Renal cortical epithelial cell (primary cell): ENCODE measurements at places on chromosomes 12 and 14. TPM values are rescaled to one million over a fixed set of nuclear protein-coding genes. Genes with fewer than 3 reads are reported as not detected.

- no peak for DNase-seq
Measured at GRCh38 chr12:109952160-109952858, 43.9 kb downstream of the GIT2 start.

- DNase-seq = no peak
Measured at GRCh38 chr14:20556500-20557211, 4.2 kb downstream of the RNASE9 start.

GRCh38 chr14:101083564-101084435, 180.3 kb upstream of the RTL1 start:
- DNase-seq = no peak

- peak; percentile 93 for DNase-seq
Measured at GRCh38 chr12:14417715-14418114, 52.2 kb downstream of the ATF7IP start.

DNA sequence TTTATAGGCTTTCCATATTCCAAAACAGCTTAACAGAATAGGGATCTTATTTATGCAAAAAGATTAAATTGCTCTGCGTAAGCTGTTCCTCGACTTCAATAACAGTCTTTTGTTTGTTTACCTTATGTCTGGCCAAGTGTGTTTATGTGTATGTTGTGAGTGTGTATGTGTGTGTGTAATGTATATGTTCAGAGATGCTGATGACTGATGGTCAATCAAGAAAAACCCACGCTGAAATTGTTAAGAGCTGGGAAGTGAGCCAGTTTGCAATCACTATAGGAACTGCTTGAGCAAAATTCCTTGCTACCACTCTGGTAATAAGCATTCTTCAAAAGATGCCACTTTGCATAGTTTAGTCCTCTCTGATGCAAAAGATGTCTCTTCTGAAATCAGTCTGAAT, 59.6 kb downstream of the PRKD1 start:
- DNase-seq = no peak

DNA sequence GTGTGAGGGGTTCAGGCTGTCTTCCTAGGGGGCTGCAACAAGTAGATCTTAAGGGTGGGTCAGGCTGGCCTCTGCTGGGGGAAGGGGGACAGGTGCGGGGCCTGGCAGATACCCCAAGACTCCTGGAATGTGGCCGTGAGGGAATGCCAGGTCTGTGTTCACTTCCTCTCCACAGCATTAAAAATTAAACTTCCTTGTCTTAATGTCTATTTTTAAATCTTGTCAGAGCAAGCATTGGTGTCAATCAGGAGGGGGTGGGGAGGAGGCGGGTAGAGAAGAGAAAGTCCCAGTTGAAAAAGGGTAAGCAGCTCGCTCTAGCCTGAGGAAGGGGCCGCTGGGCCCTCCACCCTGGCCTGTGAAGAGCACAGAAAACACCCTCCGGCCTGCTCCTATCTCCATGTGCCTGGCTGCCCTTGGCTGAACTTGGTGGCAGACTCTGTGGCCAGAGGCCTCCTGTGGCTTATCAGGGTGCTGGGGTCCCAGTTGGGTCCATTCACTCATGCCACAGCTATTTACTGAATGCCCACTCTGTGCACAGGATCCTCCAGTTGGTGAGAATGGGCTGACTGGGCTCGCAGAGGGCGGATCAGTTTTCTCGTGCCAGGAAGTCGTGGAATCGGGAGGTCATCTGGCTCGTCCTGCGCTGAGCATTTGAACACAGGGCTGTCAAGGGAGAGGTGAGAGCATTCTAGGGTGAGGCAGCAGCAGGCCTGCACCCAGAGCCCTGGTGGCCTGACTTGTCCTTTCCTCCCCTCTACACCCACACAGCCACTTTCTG, 128.8 kb downstream of the TSPAN9 start:
- DNase-seq = peak; percentile 56

GRCh38 chr14:100862793-100863192, 36.9 kb downstream of the MEG3 start:
- DNase-seq = no peak

DNA sequence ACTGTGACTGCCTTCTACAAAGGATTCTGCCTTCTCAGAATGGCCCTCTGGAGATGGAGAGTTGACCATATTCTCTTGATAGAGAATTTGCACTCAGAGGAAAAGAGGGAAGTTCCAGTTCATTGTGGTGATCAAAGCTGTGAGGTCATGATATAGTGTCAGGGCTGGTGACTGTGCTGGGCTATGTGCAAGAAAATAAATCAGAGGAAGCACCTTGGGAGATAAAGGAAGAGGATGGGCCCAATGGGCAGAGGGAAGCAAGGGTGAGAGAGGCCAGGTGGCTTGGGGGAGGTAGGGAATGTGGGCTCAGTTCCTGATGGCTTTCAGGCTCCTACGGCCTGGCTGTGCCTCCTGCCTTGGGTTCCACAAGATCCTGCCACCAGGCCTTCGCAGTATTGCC, 145.8 kb downstream of the SLC8A3 start:
- DNase-seq = no peak

DNA sequence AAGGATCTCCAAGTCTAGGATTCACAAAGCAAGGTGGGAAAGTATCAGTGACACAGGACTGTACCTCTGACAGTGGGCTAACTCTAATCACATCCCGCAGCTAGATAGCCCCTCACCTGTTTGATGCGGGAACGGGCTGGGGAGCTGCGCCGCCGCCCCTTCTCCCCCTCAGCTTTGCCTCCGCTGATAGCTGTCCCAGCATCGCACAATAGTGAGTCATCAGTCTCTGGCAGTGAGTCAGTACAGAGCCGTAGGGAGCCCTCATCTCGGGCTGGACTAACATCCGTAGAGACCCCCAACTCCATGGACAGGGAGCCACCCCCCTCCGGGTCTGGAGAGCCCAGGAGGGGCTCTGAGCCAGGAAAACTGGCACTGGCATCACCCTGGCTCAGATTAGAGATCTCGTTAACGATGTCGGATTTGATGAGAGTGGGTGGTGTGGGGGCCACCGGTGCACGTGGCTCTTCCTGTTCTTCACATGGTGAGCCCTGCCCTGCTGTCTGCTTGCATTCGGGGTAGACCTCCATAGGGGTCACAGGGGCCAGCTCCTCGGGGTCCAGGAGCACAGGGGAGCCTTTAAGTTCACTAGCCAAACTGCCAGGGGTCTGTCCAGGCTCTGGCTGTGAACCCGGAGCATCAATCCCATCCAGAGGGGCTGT, 10.9 kb downstream of the KMT2D start:
- no peak for DNase-seq

DNA sequence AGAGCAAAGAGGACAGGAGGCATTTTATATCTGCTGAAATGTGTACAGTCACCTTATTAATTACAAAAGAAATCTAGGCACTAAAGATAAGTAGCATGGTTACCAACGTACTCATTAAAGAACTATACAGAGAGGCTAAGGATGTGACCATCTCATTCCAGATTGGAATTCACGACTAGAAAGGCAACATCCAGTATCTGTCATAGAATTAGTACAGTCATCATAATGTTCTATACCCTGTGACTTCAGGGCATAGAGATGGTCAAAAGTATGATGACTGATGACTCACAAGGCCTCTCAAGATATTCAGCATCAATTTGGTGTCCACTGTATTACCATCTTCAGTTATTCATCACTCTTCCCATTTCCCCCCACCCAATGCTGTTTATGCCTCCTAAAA, 144.0 kb upstream of the PLEKHG7 start:
- DNase-seq = no peak

DNA sequence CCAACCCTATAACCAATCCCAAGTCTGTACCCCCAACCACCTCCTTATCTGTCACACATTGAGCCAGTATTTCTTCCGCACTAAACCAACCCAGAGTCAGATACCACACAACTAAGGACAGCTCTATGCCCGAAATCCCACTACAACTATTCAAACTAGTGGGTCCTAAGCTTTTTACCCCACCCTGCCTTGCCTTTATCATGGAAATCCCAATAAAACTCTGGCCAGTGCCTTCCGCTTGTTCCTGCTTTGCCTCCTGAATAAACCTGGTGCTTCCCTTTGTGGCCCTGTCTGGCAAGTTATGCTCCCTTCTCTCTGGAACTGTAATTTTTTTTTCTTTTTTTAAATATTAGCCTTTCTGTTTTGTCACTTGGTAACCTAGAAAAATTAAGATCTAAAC, 493.3 kb upstream of the SYT1 start:
- no peak for DNase-seq

DNA sequence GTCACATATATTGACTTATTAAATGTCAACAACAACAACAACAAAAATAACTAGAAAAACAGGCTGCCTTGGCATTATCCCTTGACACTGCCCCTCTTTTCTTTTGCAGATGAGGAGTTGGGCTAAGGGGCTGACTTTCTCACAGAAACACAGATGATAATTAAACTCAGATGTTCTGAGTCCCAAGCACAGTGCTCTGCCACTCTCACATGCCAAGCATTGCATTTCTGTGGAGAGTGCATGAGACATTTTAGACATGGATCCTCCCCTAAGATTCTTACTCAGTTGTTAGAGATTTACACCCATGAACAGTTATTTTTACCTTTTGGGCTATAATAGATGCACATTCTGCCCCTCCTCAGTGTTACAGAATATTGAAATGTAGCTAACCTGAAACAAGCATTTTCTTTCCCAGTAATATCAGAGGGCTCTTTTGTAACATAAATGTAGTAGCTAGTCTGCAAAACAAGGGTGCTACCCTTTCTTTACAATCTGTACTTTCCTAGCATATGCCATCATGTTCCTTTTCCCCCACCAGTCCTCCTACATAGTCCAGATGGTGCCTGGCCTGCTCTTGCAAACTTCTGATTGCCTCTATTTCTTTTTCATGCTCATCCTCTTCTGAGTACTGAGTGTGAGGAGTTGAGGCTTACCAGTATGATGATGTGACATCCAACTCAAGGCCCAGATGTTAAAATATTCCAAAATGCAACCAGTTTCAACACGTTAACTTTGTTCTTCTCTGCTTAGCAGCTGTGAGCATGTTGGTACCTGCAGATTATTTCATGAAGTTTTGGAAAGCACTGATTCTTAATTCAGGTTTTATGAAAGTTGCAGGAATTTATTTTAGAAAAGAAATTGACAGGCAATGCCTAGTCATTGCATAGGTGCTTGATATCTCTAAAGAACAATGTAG, 125.0 kb upstream of the ATP2B1 start:
- DNase-seq = no peak

DNA sequence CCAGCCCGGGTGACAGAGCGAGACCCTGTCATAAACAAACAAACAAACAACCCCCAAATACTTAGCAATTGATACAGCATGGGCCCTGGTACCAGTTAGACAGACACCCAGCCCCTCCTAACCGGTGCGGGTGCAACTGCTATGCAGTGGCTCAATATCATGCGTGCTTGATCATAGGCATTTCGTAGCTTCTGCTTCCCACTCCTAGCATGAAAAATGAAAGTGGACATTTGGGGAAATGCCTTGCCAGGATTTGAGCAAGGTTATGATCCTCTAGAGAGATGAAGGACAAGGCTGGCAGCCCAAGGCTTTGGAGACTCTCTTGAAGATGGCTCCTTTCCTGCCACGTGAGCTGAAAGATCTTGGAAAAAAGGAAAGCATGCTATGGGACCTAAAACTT, 13.7 kb downstream of the FGF6 start:
- DNase-seq = no peak

DNA sequence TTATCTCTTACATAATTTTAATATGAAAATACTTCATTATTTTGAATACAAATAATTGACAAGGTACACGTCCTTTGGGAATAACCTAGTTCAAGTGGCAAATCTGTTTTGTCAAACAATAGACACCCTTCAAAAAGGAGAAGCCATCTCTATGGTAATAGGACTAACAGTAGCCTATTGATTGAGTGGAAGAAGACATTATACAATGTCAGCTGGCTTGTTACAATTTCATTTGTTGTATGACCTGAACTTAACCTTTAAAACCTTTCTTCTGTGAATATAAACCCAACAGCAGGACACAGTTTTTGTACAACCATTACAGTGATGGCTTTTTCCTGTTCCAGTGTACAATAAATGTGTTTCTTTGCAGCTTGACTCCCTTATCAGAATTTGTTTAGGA, 8.1 kb downstream of the TMEM260 start:
- DNase-seq = no peak

DNA sequence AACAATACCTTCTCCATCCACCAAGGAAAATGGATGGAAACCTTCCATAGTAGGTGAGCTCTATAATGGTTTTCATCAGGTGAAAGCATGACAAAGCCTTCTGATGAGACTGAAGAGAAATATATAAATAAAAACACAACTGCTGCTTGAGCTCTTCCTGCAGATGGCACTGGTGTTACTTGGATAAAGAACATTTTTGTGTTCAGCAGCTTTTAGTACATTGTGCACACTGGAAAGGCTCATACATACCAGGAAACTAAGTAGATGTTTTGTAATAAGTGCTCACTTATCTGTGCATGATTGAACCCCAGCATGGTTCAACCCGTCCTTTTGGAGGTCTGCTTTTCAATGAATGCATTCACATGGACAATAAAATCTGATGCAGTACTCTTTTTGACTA, 357.3 kb upstream of the MIS18BP1 start:
- DNase-seq = peak; percentile 65

ACYP1 gene
- 6.9 and 8.3 TPM in 2 replicates for total RNA-seq

MANSC4 gene
- not detected in 2 replicates for total RNA-seq

FAM186B gene
- 0.30 and 0.35 TPM in 2 replicates for total RNA-seq

PLEKHH1 gene
- total RNA-seq = 1.7 and 7.3 TPM in 2 replicates

HNF1A gene
- 1.7 and 1.9 TPM in 2 replicates for total RNA-seq

SERPINA4 gene
- 0.55 TPM in 1 of 2 replicates, not detected in the other for total RNA-seq

RESF1 gene
- total RNA-seq = 20.5 and 88.5 TPM in 2 replicates
